ENCODE measurements at places on chromosomes 2 and 18. TPM values are rescaled to one million over a fixed set of nuclear protein-coding genes. Genes with fewer than 3 reads are reported as not detected.
A peak's percentile ranks its signal among the peaks of the same experiment; 100 is the strongest.

PCARE gene
- 2.9 TPM for total RNA-seq

SALL3 gene
- total RNA-seq = not detected

- H3K27me3 ChIP-seq = no peaks in the 10 kb centered on the region
- DNase-seq = peak; percentile 25
- H3K36me3 ChIP-seq = no peaks in the 10 kb centered on the region
- no peak overlapping the region for H3K4me3 ChIP-seq
- no peak overlapping the region for H3K27ac ChIP-seq
- no peaks in the 10 kb centered on the region for H3K4me1 ChIP-seq
Measured at GRCh38 chr18:78753240-78753639, 226.4 kb upstream of the SALL3 start.

DNA sequence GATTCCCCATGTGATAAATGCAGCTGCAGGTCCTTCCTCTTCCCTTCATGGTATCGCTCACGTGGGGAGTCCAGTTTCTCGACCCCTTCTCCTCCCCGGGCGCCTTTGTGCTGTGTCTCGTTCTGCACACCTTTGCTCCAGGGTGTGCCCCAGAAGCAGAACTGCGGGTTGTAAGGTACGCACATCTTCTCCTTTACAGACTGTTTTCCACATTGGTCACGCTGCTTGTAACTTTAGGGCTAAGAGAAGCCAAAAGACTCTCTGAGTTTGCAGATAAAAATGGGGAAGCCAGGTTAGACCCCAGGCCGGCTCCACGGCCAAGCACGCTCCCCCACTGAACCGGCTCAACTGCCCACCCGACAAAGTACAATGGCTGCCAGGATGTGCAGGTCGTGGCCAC lies 45.9 kb upstream of the TFCP2L1 start:
- no peaks in the 10 kb centered on the region for H3K27me3 ChIP-seq
- H3K36me3 ChIP-seq = no peaks in the 10 kb centered on the region
- H3K4me3 ChIP-seq = no peak overlapping the region
- no peak overlapping the region for H3K27ac ChIP-seq

GRCh38 chr18:35236571-35237363 lies 4.1 kb upstream of the ZNF397 start:
- H3K4me1 ChIP-seq = no peaks in the 10 kb centered on the region
- H3K27me3 ChIP-seq = no peaks in the 10 kb centered on the region
- H3K36me3 ChIP-seq = no peaks in the 10 kb centered on the region
- H3K4me3 ChIP-seq = no peak overlapping the region
- no peak overlapping the region for H3K27ac ChIP-seq

GRCh38 chr2:167575276-167575675 lies 672.1 kb downstream of the STK39 start:
- DNase-seq = no peak

GRCh38 chr2:56299171-56299691 lies 115.4 kb downstream of the CCDC85A start:
- DNase-seq = no peak
- H3K36me3 ChIP-seq = no peaks in the 10 kb centered on the region
- no peaks in the 10 kb centered on the region for H3K27me3 ChIP-seq
- no peaks in the 10 kb centered on the region for H3K4me1 ChIP-seq

- no peak for DNase-seq
- H3K36me3 ChIP-seq = peaks cover 4% of the 10 kb centered on the region
- no peak overlapping the region for H3K4me3 ChIP-seq
- no peak overlapping the region for H3K27ac ChIP-seq
Measured at GRCh38 chr2:105820691-105821090, 76.0 kb downstream of the NCK2 start.

- no peak for DNase-seq
- H3K27ac ChIP-seq = no peak overlapping the region
- H3K27me3 ChIP-seq = no peaks in the 10 kb centered on the region
Measured at GRCh38 chr18:79971211-79971952, 6.9 kb downstream of the HSBP1L1 start.

Measured in stomach (tissue), 19 donors.